ENCODE measurements at places on chromosomes 12 and 14.

GRCh38 chr12:50514526-50515276 lies 9.9 kb downstream of the DIP2B start:
- no peak for DNase-seq

DNA sequence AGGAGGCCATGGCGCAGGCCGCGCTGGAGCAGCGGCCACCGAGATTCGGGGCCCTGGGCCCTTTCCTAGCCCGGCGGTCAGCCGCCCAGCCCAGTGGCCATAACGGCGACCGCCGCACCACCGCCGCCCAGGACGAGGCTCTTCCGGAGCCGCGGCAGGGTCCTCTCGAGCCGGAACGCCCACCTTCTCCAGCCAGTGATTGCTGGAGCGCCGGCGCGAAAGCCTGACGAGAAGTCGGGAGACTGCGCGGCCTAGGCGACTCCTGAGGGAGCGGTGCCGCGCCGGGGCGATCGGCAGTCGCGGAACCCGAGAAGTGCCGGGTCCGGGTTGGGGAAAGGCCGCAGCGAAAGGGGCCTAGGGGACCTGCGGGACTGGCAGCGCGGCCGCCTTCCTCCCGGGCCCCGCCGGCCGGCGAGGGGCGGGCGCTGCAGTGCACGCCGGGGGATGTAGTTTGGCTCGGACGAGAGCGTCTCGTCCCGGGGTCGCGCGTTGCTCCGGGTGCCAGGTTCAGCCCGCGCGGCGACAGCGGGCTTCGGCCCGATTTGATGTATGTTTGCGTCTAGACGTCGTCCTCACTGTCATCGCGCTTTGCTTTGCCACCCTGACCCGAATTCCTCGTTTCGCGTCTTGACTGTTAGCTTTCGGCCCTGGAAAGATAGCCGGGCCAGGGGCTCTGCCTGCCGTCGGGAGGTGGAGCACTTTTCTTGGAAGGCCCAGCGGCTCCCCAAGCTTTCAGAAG lies at the start of gene VTI1B:
TSS of gene VTI1B (minus strand) at position 153 of the 739 bp plus-strand sequence. CDS start at position 10, 143 bp downstream.
- peak; percentile 89 for DNase-seq

DNA sequence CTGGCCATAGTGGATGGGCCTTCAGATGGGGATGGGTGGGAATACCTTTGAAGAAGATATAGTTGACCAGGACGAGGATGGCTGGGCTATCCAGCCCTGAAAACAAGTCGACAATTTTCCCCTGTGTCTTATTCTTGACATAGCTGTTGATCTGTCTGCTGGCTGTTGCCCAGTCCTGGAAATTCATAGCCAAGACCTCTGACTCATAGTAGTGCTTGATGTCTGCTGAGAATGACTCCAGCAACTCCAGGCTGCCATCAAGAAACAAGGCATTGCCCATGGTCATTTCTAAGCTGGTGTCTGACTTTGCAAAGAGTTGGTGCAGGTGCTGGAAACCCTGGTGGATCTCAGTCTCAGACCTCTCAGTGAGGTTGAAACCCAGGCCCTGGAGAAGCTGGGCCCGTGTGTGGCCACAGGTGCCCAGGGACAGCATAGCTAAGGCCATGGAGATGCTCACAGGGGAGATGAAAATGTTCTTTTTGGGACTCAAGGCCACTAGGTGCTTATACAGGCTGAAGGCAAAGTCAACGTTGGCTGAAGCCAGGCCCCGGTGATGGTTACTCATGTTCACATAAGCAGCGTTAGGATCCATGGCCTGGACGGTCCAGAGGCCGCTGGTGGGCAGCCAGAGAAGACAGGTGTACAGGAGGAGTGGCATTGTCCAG lies 9.0 kb downstream of the SERPINA6 start:
- DNase-seq, result no peak

DNA sequence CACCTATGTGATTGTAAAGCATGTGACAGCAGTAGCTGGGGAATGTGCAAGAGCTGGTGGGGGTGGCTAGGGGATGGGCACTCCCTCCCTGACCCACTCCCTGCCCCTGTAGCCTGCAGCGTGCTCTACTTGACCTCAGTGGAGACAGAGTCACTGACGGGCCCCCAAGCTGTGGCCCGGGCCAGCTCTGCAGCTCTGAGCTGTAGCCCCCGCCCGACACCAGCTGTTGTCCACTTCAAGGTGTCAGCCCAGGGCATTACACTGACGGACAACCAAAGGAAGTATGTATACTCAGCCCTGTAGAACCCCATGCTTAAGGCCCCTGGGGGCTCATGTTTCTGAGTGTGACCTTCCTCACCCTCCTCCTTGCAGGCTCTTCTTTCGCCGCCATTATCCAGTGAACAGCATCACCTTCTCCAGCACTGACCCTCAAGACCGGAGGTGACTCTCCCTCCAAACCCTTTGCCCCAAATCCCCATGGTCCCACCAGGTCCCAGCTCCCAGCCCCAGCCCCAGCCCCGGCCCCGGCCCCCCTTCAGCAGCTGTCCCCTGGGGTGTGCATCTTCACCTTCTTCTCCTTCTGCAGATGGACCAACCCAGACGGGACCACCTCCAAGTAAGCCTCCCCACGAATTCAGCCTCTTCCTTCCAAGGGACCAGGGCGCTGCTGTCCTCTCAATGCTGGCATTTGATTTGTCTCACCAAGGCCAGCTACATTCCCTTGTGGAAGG lies 13.3 kb downstream of the TNS2 start:
- DNase-seq, result no peak

DNA sequence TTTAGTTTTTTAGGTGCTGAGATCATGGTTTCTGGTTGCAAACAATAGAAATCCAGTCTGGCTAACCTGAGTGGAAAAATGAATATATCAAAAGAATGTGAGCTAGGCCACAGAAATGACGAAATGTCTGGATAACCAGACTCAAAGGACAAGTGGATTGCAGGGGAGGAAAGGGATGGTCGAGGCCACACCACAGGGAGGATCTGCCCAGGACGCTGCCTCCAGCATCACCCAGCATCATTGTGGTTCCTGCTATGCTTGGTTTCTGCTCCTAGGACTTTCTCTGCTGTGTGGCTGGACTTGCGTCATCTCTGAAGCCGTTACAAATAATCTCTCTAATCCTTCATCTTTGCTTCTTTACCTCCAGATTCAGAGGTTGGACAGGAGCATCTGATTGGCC lies 80.4 kb downstream of the TTC8 start:
- DNase-seq, result no peak

GRCh38 chr12:72986963-72987362 lies 714.8 kb downstream of the TRHDE start:
- no peak for DNase-seq

GRCh38 chr12:132190012-132190755 lies 45.9 kb downstream of the NOC4L start:
- DNase-seq, result peak; percentile 65

GRCh38 chr12:42156232-42156631 lies 11.6 kb upstream of the GXYLT1 start:
- DNase-seq, result no peak

GRCh38 chr12:8867009-8867408 lies 44.6 kb downstream of the A2ML1 start:
- DNase-seq, result no peak

- DNase-seq, result no peak
Measured at GRCh38 chr12:19574601-19575000, 135.3 kb downstream of the AEBP2 start.

GRCh38 chr12:75974323-75975187 lies 57.0 kb downstream of the PHLDA1 start:
- no peak for DNase-seq

GRCh38 chr12:54004841-54005530 lies 3.8 kb upstream of the HOXC8 start:
- DNase-seq, result no peak

GRCh38 chr12:4471256-4471655 lies 25.6 kb upstream of the FGF6 start:
- no peak for DNase-seq

DNA sequence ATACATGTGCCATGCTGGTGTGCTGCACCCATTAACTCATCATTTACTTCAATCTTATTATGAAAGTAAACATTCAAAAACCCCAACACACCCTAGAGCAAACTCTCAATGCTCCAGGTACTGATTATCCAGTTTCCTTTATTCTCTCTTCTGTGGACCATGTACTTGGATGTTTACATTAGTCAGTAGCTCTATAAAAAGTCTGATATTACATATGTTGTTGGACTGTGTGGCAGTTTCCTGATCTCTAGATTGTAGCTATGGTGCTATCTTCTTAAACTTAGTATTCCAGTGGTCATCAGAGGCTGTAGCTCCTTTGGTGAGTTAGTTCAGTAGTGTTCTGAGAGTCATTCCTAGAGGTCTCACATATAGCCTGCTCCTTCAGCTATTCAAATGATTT lies 25.1 kb upstream of the ITGA5 start:
- DNase-seq, result no peak

- no peak for DNase-seq
Measured at GRCh38 chr12:115798309-115798917, 479.1 kb downstream of the MED13L start.

GRCh38 chr14:90301668-90302090 lies 30.1 kb downstream of the NRDE2 start:
- peak; percentile 39 for DNase-seq

DNA sequence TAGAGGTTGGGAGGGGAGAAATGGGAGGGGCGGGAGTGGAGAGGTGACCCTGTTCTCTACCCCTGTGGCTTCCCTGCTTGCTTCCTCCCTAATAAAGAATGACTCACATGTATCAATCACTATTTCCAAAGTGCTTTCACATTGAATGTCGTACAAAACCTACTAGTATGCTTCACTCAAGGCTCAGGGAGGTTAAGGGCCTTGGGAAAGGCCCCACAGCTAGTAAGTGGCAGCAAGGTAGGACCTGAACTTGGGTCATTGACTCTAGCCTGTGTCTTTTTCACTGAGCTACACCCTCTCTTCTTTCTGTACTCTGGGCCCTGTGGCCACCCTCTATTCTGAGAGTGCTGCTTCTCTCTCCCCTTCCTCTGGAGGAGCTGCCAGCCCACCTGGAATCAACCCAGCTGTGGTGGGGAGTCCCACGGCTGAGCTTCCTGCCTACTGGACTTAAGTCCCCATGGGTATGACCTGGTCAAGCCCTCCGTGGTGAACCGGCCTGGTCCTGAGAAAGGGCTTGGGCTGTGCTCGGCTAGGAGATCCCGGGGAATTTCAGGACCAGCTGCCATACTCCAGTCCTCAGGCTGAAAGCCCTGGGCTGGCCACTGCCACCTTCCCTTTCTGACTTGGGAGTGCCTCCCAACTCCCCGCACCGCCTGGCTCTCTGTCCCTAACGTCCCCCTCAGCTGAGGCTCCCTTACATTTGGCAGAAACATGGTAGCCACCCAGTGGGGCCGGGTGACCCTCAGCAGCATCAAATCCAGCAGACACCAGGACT lies 13.0 kb downstream of the SLC48A1 start:
- DNase-seq, result no peak

DNA sequence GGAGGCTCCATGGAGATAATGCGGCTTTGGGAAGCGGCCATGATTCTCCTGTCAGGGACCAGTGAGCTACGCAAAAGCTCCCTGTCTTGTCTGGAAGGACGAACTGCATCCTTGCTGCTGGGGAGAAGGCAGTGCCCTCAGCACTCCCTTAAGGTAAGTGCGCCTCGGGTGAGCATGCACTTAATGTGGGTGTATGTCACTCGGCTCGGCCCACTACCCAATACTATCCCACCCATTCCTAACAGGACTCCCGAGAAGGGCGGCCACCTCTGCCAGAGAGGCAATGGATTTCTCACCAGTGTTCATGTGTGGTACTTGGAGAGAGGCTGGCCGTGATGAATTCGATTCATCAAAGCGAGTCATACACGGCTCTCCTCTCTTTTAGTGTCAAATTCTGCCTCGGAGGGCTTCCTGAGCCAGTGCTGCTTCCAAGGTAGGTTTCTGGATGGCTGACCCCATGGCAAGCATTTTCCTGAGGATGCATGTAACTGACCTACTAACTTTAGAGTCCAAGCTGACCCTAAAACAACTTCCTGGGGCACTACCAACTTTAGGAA lies 151.7 kb upstream of the RTL1 start:
- no peak for DNase-seq

DNA sequence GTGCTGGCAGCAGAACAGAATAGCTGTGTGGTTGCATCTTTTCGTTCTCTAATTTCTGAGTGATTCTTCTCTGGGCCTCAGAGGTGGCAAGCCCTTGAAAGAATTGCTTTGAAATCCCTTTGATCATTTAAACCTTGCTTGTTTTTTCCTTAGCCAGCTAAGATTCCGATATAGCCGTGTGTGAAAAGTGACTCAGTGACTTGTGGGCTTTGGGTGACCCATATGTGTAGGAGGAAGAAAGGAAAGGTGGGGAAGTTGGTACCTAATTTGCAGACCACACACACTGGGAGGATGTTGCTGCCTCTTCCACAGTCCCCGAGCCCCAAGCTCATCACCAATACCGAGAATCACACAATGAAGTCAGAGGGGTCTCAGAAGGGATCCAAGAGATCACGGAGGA lies 18.8 kb downstream of the SLC24A4 start:
- DNase-seq, result no peak

GRCh38 chr14:21071225-21072030 lies 1.3 kb downstream of the ARHGEF40 start:
- DNase-seq, result peak; percentile 93

DNA sequence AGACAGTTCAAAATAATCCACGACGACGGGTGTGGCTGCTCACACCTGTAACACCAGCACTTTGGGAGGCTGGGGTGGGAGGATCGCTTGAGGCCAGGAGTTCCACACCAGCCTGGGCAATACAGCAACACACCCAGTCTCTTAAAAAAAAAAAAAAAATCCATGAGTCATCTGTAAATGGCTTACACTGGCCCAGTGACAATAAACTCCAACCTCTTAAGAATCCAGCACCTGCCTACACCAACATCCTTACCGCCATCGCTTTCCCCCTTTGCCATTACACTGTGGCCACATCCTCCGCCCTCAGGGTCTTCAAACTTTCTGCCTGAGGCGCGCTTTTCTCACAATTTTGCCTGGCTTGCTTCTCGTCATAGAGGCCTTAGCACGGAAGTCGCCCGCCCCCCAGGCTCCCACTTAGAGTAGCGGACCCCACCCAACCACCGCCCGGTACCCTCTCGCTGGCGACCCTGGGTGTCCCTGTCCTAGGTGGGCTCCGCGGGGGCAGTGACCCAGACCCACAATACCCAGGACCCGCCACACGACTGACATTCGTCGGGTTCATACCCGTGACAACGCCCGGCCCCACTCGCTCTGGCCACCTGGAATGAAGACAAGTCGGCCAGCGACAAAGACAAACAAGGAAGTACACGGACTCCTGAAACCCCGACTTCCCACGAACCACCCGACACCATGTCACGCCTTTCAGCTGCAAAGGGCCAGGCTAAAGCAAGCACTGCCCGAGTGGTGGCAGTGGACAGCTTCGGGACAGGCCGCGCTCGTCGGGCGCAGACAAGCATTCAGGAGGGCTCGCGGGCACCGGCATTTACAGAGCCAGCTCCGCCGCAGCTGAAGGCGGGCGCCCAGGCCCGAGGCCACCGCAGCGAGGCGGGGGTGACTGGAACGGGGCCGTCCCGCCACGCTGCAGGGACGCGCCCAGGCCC lies 636 bp downstream of the GOLGA3 start:
- DNase-seq, result peak; percentile 67

- no peak for DNase-seq
Measured at GRCh38 chr12:20450591-20451180, 82.3 kb downstream of the PDE3A start.

GRCh38 chr12:130661059-130661458 lies 55.0 kb downstream of the RIMBP2 start:
- DNase-seq, result no peak

Measured in GM13977 (cell line).